ENCODE measurements at places on chromosomes 2 and 18. TPM values are rescaled to one million over a fixed set of nuclear protein-coding genes. Genes with fewer than 3 reads are reported as not detected.

Gene STEAP3
- 8.0 TPM for total RNA-seq

Gene SEH1L
- total RNA-seq, result 68.0 TPM

DNA sequence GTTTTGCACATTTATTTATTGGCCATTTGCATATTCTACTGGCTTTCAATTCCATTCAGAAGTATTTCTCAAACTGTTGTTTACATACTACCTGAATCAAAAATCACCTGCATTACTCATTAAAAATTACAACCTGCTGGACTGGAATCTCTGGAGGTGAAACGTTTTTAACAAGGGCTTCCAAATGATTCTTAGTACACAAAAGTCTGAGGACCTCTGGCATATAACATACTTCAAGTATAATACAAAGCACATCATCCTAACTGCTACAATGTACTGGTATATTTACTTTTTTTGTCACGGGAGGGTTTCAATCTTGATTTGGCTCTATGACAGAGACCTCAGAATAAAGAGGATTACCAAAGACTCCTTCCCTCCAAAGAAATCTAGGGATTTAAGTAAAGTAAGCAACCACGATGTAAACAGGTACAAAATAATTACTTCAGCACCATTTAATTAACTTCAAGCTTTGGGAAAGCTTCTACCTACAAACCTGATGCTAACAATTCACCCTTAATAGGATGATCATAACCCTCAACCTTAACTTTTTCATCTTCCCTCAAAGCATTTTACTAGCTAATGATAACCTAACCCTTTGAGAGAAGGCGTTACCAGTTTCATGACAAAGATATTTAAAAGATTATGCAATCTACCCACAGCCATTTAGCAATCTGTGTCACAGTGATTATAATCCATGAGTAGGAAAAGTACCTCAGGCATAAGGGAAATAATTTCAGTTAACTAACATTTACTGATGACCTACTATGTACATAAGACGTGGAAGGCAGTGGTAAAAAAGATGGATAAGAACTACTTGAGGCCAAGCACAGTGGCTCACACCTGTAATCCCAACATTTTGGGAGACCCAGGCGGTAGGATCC, 24.7 kb downstream of the ATAD2B start:
- DNase-seq, result no peak

GRCh38 chr18:49591775-49592174, 29.9 kb downstream of the LIPG start:
- no peak for DNase-seq

GRCh38 chr2:138881126-138881525, 100.9 kb upstream of the NXPH2 start:
- DNase-seq, result no peak

DNA sequence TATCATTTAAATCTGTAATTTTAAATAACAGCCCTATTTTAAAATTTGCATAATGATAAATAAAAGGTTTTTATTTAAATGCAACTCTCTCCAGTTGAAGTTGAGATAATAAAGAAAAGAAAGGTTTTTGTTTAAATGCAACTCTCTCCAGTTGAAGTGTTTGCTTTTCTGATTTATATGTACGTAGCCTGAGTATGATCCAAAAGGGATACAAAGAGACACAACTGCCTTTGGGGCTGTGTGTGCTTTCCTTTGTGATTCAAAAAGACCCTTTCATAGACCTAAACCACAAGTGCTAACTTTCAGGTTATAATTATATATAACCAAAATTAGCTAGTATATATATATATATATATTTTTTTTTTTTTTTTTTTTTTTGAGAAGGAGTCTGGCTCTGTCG, 76.2 kb upstream of the MFF start:
- no peak for DNase-seq

DNA sequence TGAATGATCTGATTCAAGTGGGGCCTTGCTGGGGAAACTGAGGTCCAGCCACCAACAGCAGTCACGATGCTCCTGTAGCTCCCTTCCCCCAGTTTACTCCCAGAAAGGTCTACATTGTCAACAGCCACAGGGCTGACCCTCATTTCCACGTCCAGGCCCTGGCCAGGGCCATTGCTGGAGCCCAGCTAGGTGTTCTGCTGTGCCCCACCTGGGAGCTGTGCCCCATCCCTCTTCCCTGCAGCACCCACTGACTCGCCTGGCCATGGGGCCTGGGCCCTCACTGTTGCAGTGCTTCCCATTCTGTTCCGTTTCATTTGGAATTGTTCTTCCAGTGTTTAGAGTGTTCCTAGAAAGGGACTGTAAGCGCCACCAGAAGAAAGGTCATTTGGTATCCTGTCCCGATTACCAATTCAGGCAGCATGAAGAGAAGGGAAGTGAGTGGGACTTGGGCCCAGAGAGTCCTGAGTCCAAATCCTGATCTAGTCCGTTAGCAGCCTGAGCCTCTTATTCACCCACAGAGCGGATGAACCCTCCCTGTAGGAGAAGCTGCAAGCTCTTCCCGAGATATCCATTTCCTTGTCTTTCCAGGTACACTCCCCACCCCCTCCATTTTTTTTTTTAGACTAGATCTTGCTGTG, 73.1 kb upstream of the HPCAL1 start:
- DNase-seq, result no peak

DNA sequence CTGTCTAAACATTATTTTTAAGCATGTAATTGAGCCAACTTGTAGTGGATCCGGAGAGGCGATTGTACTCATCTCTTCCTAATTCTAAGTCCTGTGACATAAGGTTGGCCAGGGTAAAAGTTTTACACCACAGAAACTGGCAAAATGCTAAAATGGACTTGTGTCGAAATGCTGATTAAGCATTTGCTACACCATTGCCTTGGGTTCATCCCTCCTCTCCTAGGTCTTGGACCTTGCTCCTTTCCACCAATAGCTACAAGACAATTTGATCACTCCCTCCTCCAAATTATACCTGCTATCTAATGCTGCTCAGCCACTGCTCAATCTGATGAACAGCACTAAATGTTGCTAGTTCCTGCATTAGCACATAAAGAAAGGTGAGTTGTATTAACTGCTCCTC, 132.7 kb upstream of the EPC2 start:
- no peak for DNase-seq

- DNase-seq, result no peak
Observed at GRCh38 chr2:214514704-214515103, 103.8 kb downstream of the VWC2L start.

DNA sequence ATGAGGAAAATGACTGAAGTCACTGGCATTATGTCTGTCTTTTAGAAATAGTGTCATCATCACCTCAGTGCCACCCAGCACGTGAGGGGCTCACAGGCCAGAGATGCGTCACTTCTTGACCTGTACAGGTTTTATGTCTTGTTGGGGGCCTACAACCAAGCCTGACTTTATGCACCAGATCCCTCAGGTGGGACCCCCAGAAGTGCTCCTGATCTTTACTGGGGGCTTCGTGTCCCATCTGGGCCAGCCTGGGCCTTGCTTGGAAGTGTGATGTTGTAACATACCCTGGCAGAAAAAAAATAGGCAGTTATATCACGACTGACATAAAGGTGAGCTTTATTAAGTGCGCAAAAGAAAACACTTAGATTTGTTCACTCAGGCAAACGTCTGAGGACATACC, 21.5 kb upstream of the GNAL start:
- DNase-seq, result no peak

All from dorsolateral prefrontal cortex (tissue), 122 donors.